Activated T-cell treated with anti-CD3 and anti-CD28 coated beads for 1 hour (primary cell): ENCODE measurements at places on chromosomes 5 and 9.

GRCh38 chr5:93299681-93300308 is 281.2 kb downstream of the NR2F1-AS1 start:
- no peak for DNase-seq

GRCh38 chr9:7103367-7103766 is 345.6 kb downstream of the KDM4C start:
- DNase-seq = no peak

DNA sequence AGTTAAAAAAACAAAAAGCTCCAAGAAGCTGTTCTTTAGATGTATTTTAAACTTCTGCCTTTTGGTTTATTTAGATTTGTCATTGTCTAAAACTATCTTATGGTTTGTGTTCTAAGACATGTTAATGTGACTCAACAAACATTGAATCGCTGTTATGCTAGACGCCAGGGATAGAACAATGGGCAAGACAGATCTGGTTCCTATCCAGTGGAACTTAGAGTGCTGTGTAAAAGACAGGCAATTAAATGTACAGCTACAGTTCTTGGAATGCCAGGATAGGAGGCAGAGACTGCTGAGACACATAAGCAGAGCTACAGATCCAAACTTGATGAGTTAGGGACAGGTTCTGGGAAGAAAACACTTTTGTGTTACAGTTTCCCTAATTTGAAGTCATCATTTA is 22.4 kb downstream of the LYRM7 start:
- no peak for DNase-seq

- DNase-seq = no peak
Observed at GRCh38 chr5:167797933-167798332, 493.5 kb upstream of the WWC1 start.

GRCh38 chr9:131743096-131743495 is 3.2 kb upstream of the RAPGEF1 start:
- no peak for DNase-seq

GRCh38 chr9:94666364-94667099 is 27.2 kb upstream of the FBP1 start:
- DNase-seq = no peak

- DNase-seq = no peak
Observed at GRCh38 chr9:107744873-107745272, 255.3 kb upstream of the KLF4 start.

DNA sequence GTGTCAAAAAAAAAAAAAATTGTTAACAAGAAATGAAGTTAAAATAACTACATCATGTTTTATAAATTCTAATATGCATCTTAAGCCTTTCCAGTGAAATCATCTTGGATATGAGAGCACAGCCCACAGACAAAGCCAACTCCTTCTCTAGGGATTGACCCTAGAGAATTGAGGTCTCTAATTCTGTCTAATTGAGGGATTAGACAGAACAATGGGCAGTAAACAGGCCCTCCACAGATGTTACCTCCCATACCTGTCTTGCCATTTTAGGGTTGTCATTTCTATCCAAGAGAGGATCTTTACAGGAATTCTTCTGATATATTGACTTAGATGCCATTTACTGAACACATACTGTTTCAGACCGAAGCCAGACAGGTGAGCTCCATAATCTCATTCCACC is 42.3 kb downstream of the NSG2 start:
- DNase-seq = no peak

DNA sequence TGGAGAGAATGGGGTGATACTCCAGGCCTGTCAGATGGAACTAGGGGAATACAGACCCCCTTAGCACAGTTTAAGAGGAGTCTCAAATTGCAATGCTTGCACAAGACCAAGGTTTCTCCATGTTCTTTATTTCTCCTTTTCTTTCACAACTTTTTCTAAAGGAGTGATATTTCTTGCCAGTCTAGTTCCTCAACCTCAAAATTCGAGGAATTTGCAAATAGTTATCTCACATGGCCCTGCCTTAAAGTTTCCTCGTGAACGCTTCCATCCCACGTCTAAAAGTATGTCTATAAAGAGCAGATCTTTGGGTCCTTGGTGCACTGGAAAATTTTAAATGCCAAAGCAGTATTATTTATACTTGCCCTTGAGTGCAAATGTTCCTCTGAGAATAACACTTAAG is 373.8 kb upstream of the KLF4 start:
- no peak for DNase-seq

DNA sequence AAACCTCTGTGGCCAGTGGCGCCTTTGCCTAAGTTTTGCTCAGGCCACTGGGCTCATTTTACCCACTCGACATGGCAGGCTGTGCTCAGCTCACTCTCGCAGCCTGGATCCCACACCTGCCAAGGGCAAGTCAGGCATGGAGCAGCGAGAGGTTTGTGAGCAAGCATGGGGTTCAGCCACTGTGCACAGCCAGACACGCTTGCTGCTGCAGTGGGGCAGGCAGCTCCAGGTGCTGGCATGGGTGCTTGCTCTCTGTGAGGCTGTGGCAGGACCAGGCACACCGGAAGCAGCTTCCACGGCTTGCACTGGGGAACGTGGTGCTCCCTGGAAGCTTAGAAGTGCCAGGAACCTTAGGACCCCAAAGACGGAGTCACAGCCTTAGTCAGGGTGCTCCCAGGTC is 470.1 kb downstream of the CDH9 start:
- no peak for DNase-seq

- DNase-seq = no peak
Observed at GRCh38 chr9:69822116-69822750, 1.6 kb downstream of the CFAP95 start.

DNA sequence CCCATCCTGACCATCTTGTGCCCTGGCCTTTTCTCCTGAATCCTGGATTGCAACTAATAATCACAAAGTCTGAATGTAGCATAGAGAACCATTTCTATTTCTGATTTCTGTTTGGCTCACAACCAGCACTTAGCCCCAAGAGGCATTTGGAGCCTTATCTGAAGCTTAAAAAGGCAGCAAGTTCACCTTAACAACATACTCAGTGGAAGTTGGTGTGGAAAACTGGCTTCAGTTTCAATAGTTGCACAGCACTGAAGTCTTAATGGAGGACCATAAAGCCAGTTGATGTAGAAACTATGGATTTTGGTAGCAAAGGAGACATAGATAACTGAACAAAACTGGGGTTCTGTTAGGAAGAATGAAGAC is 574.1 kb downstream of the PSAT1 start:
- DNase-seq = no peak

DNA sequence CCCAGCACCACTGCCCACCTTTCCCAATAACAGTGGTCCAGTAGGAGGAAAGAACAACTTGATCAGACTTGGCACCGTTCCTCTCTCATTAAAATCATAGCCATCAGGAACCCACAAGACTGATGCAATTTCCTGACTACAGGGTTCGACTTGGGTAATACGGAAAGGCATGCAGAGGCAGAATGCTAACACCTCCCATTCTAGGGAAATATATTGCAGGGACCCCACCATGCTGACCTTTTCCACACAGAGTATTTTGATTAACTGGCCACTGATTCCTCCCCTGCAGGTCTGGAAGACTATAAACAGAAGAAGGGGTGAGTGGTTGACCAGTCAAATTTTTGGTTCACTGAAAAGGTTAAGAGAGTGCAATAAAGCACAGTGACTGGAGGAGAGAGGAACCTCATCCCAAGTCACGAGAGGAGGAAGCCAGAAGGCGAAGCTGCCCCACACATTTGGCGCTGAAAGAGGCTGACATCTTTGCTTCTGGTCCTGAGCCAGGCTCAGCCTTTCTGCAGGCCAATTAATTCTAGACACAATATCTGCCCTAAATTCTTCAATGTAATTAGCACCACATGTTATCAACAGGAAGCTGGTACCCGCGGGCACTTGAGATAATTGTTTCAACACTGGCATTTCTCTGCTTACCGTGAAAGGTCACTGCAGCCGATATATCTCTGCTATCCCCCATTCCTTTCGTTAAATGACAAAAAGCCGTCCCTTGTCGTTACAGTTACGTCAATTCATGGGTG is 64.7 kb upstream of the SPOCK1 start:
- DNase-seq = no peak

GRCh38 chr5:135564331-135564730 is 14.5 kb downstream of the CXCL14 start:
- no peak for DNase-seq

DNA sequence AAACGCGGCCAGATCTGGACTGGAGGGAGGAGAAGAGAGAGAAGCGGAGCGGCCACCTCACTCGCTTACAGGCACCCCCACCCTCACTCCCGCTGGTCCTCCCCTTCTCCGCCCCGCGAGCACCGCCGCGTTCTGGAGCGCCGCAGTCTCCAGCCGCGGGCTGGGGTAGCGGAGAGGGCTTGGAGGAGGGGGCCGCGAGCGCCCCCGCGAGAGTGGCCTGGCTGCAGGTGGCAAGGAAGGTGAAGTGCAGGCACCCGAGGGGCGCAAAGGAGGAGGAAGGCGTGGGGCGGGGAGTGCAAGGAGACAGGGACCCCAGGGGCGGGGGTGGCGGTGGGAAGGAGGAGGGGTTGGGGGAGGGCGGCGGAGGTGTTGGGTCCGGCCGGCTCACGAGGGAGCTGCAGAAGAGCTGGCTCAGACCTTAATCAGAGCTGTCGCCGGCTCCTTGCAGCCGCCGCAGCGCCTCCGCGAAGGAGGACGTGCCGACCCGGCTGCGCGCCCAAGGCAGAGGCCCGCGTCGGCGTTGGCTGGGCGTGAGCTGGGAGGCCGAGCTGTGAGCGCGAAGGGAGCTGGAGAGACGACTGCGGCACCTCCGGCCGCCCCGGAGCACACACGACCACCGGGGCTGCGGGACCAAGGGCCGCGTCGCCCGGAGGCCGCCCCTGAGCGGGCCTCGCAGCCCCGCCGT is at the start of gene DMRT3:
DMRT3 (plus strand) TSS at position 398 of the 685 bp plus-strand sequence. CDS start 347 bp downstream, outside the sequence.
- DNase-seq = no peak

GRCh38 chr5:166768536-166768935 is 1522.9 kb upstream of the WWC1 start:
- DNase-seq = no peak

- no peak for DNase-seq
Observed at GRCh38 chr5:154520861-154521453, 42.9 kb upstream of the HAND1 start.

DNA sequence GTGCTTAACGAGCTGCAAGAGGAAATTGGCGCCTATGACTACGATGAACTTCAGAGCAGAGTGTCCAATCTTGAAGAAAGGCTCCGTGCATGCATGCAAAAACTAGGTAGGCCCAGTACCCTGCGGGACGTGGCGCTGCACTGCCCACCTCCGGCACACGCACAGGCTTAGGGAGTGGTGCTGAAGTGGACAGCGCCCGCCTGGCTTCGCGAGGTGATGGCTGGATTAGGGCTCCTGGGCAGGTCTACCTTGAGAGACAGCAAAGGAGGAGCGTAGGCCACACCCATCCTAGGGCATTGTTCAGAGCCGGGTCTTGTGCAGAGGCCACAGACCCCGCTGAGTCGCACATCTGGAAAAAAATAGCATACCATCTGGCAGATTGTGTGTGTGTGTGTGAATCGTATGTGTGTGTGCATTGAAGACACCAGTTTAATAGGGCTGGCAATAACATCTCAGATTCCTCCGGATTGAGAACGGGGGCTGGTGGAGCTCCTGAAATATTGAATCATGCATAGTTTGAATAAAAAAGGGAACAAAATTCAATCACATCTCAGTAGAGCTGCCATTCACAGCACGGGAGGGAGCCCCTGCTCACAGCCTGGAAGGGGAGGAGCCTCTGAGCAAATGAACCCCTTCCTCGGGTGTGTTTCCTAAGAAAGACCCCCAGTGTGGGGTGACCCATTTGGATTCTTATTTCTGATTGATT is 11.1 kb downstream of the OLFM1 start:
- no peak for DNase-seq

DNA sequence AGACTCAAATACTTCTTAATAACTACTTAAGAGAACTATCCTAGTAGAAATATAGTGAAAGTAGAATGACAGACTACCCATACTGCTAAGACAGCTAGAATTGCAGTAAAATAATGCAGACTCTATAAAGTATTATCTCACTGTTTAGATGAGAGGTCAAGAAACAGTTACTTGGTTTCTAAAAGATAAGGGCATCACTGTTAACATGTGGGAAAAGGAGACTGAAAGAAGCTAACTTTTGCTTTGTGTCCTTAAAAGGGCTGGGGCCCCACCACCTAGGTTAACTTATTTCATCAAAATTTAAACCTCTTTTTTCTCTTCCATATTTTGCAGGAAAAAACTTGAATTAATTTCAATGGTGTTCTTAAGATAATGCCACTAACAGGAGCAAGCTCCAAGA is 204.3 kb downstream of the CNTLN start:
- no peak for DNase-seq

DNA sequence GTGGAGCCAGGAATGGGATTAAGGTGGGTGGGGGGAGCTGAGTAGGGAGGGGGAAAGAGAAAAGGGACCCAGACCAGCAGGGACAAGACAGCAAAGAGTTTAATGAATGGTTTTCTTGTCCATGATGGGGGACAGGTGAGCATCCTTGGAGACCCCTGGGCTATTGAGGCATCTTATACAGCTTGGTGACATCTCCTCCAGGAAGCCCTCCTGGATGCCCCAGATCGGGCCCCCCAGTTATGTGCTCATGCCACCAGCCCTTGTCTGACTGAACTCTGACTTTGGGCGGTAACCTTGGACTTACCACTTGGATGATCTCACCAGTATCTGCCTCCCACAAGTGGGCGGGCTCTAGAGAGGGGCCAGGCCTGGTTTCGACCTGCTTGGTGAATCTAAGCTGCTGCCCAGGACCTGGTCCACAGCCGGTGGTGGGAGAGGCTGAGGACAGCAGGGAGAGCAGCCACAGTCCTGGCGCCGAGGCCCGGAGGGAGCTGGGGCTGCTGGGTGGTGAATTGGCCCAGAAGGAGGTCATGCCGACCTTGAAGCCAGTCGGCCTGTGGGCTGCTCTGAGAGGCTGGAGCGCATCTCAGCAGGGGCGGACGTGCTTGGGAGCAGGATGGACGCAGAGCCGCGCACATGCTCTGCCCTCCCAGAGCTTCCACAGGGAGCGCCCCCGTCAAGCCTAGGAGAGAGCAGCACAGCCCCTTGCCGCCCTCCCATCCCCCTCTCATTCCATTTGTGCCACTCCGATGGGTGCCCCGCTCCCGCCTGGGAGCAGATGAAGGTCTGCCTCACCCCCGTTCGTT is 36.2 kb downstream of the UNC5A start:
- no peak for DNase-seq

DNA sequence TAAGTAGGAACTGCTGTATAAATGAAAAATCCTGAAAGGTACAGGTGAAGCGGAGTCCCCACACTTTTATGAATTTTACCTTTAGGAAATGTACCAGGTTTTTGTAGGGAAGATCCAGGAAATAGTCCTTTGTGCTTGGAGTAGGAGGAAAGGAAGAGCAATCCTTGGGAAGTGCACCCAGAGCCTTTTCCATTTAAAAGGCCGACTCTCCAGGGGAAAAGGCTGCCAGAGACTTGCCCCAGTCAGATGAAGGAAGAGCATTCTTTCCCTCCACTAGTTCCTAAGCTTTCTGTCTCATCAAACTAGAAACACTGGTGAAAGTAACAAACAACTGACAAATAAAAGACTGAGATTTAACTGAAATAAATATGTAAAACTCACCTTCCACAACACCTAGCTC is 779.4 kb upstream of the CDH6 start:
- DNase-seq = no peak

GRCh38 chr9:86405086-86405491 is 50.9 kb upstream of the TUT7 start:
- no peak for DNase-seq

GRCh38 chr5:59615272-59615671 is 278.3 kb downstream of the PDE4D start:
- DNase-seq = no peak

- no peak for DNase-seq
Observed at GRCh38 chr5:133559960-133560359, 52.4 kb downstream of the FSTL4 start.
